Osteocyte (in vitro differentiated cells): ENCODE measurements at places on chromosomes 6 and 20.

DNA sequence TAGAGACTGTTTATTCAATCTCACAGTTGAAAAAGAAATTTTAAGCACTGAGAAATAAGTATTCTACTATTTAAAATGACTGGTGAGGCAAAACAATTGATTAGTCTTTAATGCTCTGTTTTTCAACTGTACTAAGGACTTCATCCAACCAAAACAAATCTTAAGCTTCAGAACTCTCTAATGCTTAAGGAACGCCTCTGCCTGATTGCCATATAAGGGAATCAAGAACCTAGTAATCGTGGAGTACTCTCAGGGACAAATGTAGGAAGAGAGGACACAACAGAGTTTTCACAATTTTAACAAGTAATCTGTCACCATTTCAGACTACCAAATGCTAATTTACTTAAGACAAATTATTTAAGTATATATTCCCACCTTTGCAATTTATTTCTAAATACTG is 16.1 kb downstream of the FBXO30 start:
- DNase-seq, result no peak

GRCh38 chr6:95882371-95882770 is 133.4 kb upstream of the FUT9 start:
- no peak for DNase-seq

DNA sequence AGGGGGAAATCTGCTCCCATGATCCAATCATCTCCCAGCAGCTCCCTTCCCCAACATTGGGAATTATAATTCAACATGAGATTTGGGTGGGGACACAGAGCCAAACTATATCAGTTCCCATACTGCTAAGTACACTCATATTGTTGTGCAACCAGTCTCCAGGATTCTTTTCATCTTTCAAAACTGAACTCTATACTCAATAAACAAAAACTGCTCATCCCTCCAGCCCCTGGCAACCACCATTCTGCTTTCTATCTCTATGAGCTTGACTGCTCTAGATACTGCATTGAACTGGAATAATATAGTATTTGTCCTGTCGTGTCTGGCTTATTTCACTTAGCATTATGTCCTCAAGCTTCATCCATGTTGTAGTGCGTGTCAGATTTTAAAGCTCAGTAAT is 42.9 kb downstream of the STX11 start:
- DNase-seq, result no peak

- no peak for DNase-seq
Observed at GRCh38 chr20:5734602-5735001, 15.6 kb upstream of the SHLD1 start.

DNA sequence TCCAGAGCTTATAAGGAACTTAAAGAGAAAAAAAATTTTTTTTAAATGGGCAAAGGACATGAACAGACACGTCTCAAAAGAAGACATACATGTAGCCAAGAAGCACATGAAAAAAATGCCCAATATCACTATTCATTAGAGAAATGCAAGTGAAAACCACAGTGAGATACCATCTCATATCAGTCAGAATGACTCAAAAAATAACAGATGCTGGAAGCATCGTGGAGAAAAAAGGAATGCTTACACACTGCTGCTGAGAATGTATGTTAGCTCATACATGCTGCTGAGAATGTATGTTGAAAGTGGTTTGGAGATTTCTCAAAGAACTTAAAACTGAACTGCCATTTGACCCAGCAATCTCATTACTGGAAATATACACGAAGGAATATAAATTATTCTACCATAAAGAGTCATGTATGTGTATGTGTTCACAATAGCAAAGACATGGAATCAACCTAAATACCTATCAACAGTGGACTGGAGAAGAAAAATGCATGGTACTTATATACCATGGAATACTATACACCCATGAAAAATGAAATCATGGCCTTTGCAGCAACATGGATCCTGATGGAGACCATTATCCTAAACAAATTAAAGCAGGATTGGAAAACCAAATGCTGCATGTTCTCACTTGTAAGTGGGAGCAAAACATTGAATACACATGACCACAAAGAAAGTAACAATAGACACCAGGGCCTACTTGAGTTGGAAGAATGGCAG is 5.2 kb downstream of the OR11A1 start:
- no peak for DNase-seq

DNA sequence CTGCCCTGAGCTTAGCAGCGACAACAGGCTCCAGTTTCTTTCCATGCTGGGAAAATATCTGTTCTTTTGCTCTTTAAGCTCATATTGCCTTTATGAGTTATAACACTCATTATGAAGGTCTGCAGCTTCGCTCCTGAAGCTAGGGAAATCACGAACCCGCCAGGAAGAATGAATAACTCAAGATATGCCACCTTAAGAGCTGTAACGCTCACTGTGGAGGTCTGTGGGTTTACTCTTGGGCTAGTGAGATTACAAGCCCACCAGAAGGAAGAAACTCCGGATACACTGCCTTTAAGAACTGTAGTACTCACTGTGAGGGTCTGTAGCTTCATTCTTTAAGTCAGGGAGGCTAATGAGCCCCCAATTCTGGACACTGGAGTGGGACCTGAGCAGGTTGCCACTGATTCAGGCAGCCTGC is 3.0 kb upstream of the SSR1 start:
- DNase-seq, result no peak

- no peak for DNase-seq
Observed at GRCh38 chr6:137489046-137490005, 4.9 kb downstream of the OLIG3 start.

DNA sequence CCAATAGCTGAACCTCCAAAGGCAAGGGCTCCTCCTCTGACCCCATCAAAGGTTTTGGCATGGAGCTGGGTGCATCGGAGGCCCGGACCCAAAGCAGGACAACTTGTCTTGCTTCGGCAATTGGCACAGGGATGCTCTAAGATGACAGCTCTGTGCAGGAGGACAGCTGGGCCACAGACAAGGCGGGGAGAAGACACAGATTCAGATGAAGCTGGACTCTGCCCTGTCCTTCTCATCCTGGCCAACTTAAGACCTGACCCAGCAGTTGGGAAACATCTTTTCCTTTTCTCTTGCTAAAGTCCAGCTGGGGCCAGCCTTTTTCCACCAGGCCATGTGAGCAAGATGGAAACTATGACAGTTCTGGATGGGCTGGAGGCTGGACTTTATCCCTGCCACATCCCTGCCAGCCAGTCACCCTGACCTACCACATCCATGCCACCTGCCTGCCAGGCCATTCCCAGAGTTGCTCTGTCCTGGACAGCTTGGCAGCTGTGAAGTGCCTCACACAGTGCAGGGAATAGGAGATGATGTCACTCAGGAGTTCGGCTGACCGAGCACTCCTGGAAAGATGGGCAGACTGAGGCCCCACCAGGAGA is 12.7 kb upstream of the PSMF1 start:
- DNase-seq, result no peak

- DNase-seq, result no peak
Observed at GRCh38 chr6:710601-711571, 17.9 kb upstream of the EXOC2 start.

DNA sequence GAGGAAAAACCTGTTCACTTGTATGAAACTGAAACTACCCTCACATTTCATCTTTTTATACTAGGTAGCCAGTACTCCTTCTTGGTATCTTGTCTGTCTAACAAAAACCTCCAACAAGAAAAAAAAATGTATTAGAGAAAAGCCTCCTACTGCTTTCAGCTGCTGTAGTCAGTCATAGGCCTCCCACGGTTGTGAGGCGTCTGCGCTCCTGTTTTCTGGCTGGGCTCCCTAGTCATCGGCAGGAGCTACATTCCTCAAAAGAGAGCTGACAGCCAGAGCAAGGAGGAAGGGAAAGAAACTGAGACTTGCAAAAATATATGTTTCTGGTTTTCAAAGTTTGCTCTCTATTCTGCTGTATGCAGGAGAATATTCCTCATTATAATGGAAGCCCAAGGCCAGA is 517.0 kb downstream of the LMBRD1 start:
- DNase-seq, result no peak

GRCh38 chr6:147586044-147586443 is 77.6 kb downstream of the SAMD5 start:
- no peak for DNase-seq

GRCh38 chr20:46114449-46114848 is 3.7 kb upstream of the CD40 start:
- DNase-seq, result no peak

DNA sequence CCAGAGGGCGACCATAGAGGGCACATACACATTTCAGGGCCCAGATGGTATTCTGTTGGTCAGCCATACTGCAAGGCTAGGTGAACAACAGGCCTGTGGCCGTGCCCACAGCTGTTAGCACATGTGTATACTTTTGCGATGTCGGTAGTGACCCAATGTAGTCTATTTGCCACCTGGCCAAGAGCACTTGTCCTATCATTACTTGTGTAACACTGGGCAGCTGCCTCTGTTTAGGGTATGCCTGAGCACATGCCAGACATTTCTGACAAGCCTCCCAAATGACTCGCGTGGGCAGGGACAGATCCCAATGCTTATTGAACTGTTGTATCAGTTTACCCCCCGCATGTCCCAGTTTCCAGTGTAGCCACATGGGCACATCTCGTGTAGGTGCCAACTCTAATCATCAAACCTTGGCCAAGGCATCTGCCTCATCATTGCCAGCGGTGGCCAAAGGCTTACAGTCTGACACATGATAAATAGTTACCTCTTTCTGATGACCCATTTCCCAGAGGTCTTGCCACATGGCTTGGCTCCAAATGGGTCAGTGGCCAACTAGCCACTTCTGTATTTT is 74.4 kb upstream of the FBXL4 start:
- DNase-seq, result no peak

- DNase-seq, result no peak
Observed at GRCh38 chr20:25226433-25227316, 21.2 kb upstream of the PYGB start.

GRCh38 chr20:62367633-62368391 is 700 bp upstream of the LAMA5 start:
- no peak for DNase-seq

DNA sequence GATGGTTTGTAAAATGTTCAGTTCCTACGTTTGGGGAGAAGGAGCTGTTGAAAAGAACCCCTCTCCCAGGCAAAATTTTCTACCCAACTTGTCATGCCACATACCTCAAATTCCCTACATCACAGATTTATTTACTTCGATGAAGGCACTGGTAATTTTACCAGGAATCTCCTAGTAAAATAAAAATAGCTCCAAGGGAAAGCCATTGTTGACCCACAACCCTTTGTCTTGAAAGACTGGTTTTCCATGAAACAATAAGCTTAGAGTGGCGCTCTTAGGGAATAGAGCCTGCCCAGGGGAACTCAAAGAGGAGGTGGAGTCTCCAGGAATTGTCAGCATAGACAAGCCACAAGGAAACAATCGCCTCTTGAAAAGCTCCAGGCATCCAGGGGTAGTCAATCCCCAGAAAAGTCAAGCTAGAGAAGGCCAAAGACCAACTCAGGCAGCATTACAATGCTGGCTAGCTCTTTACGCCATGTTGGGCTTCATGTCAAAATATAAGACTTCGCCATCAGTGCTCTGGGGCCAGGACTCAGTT is 99.2 kb upstream of the RREB1 start:
- DNase-seq, result no peak

GRCh38 chr20:61373055-61373399 is 121.0 kb downstream of the CDH4 start:
- DNase-seq, result no peak

DNA sequence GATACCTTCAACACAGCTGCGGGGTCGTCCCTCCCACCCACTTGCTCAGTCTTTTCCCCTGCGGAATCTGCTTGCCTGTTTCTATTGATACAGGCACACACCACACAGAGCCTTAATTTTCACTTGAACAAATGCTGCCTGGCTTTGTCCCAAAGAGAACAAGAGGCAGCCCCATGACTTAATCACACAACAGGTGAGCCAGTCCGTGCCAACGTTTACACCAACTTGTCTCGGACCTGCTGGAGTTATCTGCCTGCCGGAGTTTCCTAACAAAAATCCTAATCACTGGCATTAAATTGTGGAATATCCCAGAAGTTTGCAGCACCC is 186.8 kb upstream of the RREB1 start:
- DNase-seq, result no peak

DNA sequence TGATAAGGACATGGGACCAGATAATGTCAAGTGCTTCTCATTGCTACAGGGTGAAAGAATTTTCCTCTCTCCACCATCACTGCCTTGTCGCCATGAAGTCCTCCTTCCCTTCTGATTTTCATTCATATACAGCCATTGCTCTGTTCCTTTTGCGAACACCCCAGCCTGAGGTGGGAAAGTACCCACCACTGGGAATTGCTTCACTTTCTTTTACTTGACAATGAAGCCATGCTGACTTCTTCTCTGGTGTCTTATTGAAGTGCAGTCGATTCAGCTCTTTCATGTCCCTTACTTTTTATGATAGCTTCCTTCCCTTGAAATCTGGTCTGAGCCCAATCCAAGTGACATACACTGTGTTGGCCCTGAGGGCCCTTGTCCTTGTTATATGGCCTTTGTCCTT is 16.2 kb downstream of the DAAM2 start:
- DNase-seq, result no peak

GRCh38 chr6:129270450-129270849 is 387.5 kb downstream of the LAMA2 start:
- DNase-seq, result no peak

DNA sequence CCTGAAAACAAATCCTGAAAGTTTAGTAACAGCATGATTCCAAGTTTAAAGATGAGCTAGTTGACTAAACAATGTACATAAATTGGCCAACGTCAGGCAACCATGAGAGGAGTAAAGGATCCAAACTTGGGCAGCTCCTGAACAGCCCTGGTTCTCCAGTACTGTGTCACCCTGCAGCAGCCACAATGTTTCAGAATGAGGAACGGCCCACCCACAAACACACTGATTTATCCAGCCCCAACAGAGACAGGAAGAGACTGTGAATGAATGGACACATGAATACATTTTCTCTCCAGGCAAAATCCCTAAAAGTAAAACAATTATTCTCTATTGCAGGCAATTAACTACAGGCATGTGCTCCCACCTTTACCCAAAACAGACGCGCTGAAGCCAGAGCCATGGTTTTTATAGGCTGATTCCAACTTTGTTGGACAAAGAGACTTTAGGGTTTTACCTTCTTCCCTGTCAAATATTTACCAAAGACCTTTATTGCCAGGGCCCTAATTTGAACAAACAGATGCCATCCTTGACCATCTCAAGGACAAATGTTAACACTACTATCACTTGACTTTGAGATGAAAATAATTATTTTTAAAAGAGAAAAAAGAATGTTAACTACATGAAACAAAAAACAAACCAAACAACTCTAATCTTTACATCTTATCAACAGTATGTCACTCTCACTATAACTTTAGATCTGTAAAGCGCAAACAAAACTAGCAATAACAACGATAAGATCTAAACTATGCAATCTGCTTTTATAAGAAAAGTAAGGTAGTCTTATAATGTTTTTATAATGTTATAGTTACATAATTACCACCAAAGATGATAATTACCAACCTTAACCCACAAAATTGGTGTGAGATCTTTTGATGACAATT is 22.9 kb downstream of the CNKSR3 start:
- DNase-seq, result no peak

DNA sequence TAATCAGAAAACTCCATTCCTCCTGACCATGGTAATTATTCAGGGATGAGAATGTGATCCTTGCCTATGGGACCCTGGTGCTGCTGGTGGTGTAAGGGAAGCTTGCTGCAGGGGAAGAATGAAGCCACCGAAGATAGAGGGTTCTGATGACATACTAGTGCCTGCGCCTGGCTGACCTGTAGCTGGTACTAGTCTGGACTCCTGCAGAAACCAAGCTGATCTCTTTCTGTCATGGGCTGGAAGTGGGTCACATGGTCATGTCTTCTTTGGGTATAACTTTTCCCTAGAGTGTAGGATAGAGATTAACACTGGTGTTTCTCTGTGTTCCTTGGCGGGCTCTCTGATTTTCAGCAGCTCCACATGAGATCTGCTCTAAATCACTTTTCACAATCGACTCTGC is 8.6 kb upstream of the SLC4A11 start:
- DNase-seq, result no peak
